ENCODE measurements at places on chromosomes 4 and X.

DNA sequence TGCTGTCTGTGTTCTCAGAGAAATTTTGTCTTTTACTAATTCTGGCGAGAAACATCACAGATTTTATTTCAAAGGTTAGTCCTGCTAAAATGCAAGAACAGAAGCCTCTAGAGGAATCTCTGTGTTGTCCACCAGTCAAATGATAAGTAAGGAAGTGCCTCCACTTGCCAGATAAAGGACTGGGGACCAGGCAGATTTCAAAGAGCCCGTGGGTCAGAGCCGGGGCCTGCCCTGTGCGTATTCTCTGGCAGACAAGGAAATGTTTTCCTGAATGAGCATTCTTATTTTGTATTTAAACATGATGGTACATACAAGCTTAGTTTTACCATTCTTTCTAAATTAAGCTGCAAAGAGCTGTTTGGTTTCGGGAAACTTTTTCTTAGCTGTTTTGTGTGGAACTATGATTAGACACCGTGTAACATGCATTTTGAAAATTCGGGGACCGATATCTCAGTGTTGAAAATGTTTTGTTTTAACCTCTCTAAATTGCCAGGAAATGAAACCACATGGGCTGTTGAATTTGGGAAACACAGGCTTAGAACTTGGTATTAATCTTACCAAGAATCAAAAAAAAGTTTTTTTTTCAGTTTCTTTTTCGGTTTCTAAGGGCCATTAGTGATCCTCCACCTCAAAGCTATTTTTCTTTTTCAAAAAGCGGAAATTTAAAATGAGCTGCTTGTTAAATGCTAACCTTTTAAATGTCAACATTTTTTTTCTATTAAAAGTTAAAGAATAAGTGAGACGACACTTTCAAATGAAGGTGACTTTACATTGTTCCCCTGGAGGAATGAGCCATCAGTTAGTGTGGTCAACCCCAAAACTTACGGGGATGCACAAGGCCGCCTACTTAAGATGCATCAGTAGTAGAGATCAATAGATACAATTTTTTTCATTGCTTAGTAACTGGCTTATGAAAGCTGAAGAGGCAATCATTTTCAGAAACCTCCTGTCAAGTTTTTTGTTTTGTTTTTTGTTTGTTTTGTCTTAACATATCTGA is 89.6 kb upstream of the MTM1 start:
- DNase-seq: no peak

DNA sequence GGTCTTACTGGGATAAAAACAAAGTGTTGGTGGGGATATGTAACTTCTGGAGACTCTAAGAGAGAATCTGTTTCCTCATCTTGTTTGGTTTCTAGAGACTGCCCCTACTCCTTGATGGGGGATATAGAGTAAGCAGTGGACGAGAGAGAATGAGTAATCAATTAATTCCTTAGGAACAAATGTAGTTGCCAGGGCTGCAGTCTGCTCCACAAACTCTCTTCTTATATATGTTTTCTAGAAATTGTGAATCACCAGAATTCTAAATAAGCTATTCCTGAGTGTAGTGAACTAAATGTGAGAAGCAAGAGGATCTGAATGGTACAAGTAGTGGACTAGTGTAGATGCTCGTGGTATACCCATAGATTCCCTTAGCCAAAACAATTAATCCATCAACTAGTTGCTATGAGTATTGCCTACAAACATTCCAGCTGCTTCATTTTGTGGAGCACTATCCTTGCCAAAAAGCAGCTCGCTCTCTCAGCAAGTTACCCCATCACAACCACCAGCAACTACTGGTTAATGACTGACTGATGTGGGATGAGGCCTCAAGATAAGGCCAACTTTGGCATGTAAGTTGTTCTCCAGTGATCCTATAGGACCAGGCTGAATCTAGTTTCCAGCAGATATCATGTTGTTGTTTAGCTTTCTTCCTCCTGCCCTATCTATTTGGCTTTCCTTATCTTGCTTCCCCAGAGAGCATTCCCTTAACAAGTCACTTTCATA is 273.0 kb downstream of the SLC7A11 start:
- no peak for DNase-seq

DNA sequence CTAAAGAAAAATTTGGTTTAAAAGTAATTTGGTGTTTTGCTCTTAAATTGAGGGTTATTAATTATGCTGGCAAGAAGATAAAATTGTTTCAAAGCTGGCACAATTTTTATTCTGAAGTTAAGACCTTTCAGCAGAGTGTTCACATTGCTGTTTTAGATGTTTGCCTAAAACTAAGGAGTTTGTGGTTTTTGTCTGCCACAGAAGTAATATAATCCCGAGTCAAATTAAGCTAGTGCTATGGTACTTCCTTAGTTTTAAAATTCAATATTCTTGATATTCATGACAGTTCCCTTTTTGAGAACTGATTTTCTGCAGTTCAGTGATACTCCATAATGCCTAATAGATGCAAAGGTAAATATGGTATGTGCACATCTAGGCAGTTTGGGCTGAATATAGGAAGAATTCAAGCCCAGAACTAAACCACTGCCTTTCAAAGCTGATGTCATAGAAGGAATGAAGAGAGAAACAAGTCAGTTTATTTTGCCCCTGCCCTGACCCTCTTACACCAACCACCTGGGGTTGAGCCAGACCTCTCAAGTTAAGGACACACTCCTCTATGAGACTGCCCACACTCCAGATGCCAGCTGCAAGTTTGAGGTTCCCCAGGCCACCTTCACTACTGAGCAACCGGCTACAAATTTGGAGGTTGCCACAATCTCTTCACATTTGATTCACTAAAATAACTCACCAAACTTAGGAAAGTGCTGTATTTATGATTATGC is 32.1 kb upstream of the VEGFC start:
- no peak for DNase-seq

DNA sequence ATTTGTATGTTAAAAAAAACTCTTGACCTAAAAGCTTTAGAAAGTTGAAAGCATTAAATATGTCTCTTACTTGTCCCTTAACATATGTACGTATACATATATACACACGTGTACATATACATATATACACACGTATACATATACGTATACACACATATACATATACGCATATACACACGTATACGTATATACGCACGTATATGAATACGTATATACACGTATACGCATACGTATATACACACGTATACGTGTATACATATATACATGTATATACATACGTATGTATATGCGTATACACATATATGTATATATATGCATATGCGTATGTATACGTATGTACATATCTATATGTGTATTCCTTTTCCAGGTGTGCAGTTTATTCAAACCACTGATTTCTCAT is 3.8 kb downstream of the KDM6A start:
- DNase-seq: no peak

DNA sequence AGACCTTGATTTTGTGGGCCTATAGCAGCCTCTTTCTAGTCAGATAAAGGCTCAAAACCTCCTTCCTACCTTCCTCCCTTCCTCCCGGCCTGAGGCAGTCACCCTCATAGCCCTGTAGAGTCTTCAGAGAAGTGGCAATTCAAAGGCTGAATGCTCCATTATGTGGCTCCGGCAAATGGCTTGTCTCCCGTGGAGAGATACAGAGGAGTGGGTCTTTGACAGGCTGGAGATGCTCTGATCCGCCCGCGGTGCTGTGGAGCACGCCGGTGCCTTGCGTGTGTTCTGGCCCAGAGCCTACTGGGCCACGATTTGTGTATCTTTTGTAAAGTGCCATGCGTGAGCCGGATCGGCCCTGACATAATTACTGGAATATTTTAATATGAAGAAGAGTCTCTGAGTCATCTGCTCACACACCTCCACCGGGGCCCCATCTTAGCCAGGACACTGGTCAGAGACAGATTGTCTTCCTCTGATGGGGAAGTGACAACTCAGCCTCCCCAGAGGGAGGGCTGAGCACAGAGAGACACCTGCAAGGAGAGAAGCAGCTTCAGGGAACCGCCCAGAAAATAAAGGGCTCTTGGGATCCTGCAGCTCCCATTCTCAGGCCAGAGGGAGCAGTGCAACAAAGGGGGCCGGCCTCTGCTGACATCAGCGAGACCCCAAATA is 88.7 kb downstream of the DCTD start:
- DNase-seq: peak; percentile 31

GRCh38 chrX:45622538-45622937 is 421.9 kb upstream of the DIPK2B start:
- no peak for DNase-seq

GRCh38 chr4:137471461-137471860 is 60.8 kb downstream of the PCDH18 start:
- DNase-seq: no peak

- no peak for DNase-seq
Observed at GRCh38 chr4:87014284-87014782, 79.5 kb downstream of the AFF1 start.

DNA sequence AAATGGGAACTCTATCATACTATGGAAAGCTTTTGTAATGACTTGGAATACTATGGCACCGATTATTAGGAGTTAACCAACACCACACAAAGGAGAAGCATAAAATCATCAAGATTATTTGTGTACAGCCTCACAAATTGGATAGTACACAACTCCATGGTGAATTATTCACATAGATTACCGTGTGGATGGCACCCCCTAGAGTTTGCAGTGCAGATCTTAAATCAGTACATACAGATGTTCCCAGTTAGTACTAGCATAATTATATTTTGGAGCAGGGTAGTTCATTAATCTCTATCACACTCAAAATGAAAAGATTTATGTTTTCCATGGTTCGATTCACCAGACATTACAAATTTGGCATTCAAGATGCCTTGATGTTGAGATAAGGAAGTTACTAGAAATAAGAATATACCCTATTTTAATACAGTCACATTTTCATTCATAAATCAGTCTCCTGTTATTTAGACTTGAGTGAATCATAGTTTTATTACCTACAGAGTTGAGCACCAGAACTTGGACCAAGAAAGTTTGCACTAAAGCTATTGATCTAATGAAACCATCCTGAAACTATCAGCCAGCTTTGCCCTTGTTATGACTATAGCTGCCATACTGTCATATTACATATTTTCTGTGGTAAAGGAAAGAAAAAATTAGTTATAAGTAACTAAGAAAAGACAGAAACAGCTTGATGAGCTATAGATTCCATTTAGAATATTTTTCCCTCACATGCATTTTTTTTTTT is 531.8 kb downstream of the GLUD2 start:
- peak; percentile 12 for DNase-seq

DNA sequence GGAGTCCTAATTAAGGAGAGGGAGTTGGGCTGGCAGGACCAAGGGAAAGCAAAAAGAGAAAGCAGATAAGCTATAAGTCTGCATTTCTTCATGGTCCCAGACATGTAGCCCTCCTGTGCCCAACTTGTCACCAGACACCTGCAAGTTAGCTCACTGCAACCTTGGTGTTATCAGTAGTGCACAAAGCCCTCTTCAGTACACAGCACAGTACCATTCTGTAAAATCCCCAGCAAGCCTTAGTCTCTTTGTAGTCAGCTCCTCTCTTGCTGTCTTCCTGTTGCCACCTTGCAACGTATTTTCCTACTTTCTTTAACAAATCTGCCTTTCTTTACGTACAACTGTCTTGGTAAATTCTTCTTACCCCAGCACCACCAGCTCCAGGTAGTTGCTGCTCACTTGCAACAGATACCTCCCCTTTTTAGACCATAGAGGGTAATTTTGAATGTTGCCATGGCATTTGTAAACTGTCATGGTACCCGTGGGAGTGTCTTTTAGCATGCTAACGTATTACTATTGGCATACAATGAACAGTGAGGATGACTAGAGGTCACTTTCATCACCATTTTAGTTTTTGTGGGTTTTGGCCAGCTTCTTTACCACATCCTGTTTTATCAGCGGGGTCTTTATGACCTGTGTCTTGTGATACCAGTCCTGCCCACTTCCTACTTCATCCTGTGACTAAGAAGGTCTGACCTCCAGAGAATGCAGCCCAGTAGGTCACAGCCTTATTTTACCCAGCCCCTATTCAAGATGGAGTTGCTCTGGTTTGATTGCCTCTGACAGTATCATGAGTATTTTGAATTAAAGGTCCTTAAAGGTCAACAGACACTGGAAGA is 28.3 kb upstream of the AP1S2 start:
- DNase-seq: no peak

GRCh38 chr4:121785479-121785878 is 15.6 kb upstream of the EXOSC9 start:
- no peak for DNase-seq

- DNase-seq: no peak
Observed at GRCh38 chr4:12889054-12889453, 595.1 kb downstream of the RAB28 start.

- DNase-seq: no peak
Observed at GRCh38 chrX:107678957-107679740, 50.8 kb downstream of the PRPS1 start.

DNA sequence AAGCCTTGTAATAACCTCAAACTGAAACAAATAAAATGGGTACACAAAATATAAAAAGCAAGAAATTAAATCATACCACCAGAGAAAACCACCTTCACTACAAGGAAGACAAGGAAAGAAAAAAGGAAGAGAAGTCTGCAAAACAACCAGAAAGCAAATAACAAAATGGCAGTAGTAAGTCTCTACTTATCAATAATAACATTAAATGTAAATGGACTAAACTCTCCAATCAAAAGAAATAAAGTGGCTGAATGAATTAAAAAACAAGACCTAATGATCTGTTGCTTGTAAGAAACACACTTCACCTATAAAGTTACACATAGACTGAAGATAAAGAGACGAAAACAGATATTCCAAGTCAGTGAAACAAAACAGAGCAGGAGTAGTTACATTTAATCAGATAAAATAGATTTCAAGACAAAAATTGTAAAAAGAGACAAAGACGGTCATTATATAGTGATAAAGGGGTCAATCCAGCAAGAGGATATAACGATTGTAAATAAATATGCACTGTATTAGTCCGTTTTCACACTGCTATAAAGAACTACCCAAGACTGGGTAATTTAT is 144.1 kb downstream of the MAB21L2 start:
- no peak for DNase-seq

- DNase-seq: no peak
Observed at GRCh38 chr4:159500861-159501260, 398.0 kb downstream of the RAPGEF2 start.

- DNase-seq: peak; percentile 25
Observed at GRCh38 chr4:48483777-48484493, 792 bp downstream of the SLC10A4 start.

- no peak for DNase-seq
Observed at GRCh38 chr4:154642373-154643009, 30.0 kb upstream of the FGG start.

GRCh38 chrX:15356444-15356843 is 21.1 kb upstream of the PIGA start:
- no peak for DNase-seq

DNA sequence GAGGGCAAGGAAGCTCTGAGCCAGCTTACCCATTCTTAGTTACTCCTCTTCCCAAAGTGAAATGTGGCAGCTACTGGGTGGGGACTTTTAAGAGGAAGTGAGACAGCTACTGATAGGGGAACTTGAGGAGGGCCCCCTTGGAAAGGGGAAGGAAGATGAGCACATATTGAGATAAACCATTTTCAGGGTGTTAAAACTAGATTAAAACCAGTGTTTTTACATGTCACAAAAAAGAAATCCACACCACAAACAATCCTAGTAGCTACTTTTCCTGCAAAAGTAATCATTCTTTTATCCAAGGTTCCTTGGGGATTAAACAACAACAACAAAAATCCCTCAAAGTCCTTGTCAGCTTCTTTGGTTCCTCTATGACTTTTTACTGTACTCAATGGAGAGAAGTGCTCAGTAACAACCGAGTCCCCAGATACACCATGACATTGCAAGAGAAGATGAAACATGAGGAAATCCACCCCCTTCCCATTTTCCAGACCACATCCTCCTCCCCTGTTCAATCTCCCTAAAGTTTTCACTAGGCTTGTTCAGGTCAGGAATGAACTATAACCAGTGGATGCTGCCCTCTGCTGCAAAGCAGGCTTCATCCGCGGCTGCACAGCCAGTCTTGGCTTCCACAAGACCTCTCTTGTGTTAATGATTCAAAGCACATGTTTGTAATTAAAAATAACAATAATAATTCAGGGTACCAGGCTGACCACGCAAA is 113.5 kb upstream of the TMEM164 start:
- DNase-seq: no peak
